ENCODE measurements at places on chromosomes 7 and 10.
A peak's percentile ranks its signal among the peaks of the same experiment; 100 is the strongest.

GRCh38 chr7:133859231-133859630 lies 267.9 kb upstream of the LRGUK start:
- DNase-seq: no peak

GRCh38 chr10:112307358-112308124 lies 24.3 kb downstream of the TECTB start:
- peak; percentile 53 for DNase-seq

GRCh38 chr10:120980279-120981255 lies 129.4 kb downstream of the WDR11 start:
- no peak for DNase-seq

- no peak for DNase-seq
Measured at GRCh38 chr7:40760987-40761386, 626.2 kb downstream of the SUGCT start.

- peak; percentile 24 for DNase-seq
Measured at GRCh38 chr10:94353336-94353735, 9.4 kb downstream of the NOC3L start.

DNA sequence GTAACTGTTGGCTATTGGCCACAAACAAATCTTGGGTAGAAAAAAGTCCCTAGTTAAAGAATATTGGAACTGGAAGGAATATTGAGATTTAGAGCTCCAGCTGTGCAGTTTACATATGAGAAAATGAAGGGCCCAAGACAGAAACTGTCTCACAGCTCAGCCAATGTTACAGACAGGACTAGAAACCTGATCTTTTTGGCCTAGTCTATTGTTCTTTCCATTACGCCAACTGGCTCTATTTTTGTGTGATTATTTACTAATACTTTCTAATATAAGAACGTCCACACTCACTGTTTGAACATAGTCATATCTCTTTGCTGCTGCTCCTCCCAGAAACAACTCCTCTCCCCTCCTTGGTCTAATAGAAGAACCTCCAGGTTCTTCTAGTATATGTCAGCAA lies 1.2 kb downstream of the WEE2 start:
- no peak for DNase-seq

GRCh38 chr7:94333810-94334209 lies 60.9 kb upstream of the COL1A2 start:
- DNase-seq: no peak

DNA sequence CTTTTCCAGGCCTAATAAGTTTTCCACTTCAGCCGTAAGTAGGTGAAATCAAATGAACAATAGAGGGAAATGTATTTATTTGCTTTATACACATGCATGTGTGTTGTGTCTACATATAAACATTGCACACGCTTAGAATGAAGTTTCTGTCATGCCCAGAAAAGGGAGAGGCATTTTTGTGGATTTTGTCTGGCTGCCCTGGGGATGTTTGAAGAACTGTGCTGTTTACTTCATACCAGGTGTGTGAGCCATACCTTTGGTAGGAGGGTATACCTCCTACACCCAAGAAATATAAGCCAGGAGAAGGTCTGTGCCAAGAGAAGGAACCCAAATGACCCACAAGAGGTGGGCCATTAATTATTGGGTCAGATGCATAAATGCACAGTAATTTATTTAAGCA lies 12.8 kb downstream of the GATAD1 start:
- DNase-seq: no peak

- DNase-seq: peak; percentile 72
Measured at GRCh38 chr10:123156078-123156477, 1.9 kb downstream of the BUB3 start.

- no peak for DNase-seq
Measured at GRCh38 chr7:133477791-133478190, 224.9 kb downstream of the EXOC4 start.

DNA sequence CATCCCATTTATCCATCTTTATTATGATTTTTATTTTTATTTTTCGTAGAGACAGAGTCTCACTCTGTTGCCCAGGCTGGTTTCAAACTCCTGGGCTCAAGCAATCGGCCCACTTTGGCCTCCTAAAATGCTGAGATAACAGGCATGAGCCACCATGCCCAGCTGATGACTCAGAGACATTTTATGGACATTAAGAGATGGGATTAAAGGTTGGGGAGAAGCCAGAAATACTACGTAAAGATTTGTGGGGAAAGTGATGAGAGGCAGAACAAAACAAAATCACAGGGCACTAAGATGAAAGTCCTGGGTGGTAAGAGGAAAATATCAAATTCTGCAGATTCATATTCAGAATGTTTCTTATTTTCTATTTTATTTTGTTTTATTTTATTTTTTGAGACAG lies 7.6 kb downstream of the WNT8B start:
- DNase-seq: peak; percentile 64

DNA sequence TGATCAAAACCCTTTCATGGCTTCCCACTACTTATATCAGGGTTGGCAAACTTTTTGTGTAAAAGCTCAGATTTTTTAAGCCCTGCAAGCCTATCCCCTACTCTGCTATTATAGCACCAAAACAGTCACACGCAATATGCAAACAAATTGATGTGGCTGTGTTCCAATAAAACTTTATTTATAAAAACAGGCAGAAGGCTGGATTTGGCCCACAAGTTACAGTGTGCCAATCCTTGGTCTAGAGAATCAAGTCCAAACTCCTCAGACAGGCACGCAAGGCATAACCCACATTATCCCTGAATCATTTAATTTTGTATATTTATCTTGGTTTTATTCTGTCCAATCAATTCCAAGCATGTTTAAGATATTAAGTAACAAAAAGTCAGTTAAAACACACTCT lies 71.9 kb downstream of the SGMS1 start:
- no peak for DNase-seq

DNA sequence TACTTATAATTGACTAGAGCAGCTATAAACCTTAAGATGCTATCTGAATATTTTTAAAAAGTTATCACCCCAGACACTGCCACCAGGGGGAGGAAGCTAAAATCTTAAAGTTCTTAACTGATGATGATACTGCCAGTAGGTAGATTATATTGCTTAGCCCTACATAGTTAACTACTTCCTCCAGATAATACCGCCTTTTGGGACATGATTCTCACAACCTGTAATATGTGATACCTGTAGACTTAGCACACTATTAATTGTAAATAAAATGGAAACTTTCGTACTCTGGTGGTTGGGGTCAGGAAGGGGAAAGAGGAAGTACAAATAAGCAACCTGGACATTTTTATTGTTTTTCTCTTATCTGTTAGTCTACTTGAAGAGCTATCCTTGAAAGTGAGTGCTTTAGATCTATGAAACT lies 268.9 kb downstream of the ADK start:
- peak; percentile 35 for DNase-seq

DNA sequence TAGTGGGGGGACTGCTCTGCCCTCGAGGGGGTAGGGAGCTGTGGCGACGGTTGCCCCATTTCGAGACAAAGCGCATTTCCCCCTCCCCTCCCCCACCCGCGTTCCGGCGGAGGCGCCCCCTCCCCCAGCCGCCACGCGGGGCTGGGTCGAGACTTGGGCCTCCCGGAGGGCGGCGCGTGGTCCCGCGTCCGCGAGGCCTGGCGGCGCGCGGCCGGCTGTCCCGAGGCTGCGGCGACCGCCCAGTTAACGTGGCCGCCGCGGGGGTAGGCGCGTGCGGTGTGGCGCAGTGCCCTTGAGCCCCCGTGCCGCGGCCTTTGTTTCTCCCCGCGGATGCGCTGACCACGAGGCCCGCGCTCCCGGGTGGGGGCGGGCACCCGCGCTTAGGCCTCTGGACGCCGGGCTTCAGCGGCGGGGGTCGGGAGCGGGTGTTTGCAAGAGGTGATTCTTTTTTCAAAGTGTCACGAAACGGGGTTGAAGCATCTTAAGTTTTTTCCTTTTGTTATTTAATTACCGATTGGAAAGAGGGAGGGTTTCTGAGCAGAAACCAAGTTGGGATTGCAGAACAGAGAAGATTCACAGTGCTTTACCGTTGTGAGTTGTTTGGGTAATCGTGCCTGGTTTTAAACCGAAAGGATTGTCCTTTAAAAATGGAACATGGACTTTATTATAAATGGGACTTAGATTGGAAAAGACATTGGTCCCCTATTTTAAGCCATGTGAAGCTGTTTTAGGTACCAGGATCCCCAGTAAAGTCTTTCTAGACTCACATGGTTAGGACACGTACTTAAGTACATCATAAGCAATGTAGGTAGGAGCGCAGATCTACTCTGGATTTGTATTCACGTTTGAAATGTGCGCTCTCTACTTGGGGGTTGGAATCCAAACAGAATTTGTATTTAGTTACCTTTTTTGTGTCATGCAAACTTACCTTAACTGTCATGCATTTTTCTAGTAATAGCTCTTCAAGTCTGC lies 760 bp downstream of the CBX3 start:
- DNase-seq: no peak

DNA sequence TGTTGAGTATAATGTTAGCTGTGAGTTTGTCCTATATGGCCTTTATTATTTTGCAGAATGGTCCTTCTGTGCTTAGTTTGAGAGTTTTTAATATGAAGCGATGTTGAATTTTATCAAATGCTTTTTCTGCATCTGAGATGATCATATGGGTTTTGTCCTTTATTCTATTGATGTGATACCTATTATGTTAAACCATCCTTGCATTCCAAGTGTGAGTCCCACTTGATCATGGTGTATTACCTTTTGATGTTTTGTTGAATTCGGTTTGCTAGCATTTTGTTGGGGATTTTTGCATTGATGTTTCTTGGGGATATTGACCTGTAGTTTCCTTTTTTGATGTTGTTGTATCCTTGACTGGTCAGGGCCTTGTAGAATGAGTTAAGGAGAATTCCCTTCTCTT lies 166.4 kb downstream of the MLLT10 start:
- DNase-seq: no peak

DNA sequence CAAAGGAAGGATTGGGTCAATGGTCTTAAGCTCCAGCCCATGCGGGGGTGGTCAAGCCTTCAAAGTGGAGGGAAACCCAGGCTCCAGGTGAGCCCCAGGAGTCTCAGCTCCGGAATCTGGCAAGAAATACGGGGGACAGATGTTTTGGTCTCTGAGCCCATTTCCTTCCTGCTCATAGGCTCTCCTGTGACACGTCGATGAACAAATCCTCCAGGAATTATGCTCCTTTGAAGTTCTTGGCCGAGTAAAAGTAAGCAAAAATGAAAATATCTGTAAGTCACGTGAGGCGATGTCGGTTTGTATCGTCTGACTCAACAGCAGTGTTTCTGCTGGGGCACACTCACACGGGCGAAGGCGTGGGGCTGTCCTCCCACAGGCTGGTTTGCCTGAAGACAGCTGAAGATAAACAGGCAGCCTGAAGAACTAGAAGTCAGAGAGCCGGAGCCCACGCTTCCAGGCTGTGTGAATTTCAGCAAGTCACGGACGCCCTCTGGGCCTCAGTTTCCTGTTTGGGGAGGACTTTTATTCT lies 52.6 kb upstream of the SMNDC1 start:
- peak; percentile 88 for DNase-seq

- DNase-seq: no peak
Measured at GRCh38 chr7:142668495-142668894, 80.8 kb upstream of the PRSS1 start.
